Activated naive CD8-positive, alpha-beta T cell treated with anti-CD3 and anti-CD28 coated beads, Interleukin-2, amount 10 ng/mL, durations not matched to agents 7 days and 5 days (primary cell): ENCODE measurements at places on chromosomes 16 and 17. TPM values are rescaled to one million over a fixed set of nuclear protein-coding genes. Genes with fewer than 3 reads are reported as not detected.

DNA sequence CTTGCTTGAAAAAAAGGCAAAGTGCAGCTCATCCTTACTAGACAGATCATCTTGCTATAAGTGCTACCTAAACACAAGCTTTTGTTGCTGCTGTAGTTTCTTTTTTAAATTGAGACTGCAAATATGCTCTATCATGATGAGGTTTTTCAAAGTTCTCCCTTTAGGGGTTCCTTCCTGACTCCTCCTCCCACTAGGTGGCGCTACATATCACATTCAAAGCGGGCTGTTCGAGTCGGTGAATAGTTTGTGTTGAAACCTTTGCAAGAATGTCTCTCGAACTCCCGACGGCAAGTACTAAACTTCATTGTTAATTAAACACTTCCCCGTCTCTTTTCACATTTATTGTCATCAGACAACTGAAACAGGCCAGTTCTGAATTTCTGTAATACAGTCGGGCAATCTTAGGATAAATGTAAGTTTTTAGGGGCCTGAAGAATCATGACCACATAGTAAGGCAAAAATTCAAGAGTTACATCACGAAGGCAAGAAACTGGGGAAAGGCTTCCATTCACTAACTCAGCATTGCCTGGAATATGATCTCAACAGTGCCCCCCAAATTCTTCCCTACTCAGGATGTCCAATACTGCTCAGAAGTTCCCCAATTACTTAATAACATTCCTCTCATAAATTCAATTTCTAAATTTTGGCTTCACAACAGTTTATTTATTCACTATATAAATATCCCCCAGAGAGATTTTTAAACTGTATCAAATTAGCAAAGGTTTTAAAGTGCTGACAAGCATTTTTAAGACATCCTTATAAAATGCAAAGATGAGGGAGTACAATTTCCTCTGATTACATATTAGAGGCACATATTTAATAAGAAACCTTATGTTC lies 6.7 kb downstream of the HS3ST3A1 start:
- H3K4me3 ChIP-seq: no peak overlapping the region
- H3K36me3 ChIP-seq: no peaks in the 10 kb centered on the region
- DNase-seq: peak; percentile 46

- H3K27ac ChIP-seq: no peak overlapping the region
- DNase-seq: no peak
- H3K27me3 ChIP-seq: peaks cover 43% of the 10 kb centered on the region
- no peaks in the 10 kb centered on the region for H3K36me3 ChIP-seq
- H3K4me3 ChIP-seq: no peak overlapping the region
Measured at GRCh38 chr17:6072157-6072556, 2.0 kb downstream of the WSCD1 start.

DNA sequence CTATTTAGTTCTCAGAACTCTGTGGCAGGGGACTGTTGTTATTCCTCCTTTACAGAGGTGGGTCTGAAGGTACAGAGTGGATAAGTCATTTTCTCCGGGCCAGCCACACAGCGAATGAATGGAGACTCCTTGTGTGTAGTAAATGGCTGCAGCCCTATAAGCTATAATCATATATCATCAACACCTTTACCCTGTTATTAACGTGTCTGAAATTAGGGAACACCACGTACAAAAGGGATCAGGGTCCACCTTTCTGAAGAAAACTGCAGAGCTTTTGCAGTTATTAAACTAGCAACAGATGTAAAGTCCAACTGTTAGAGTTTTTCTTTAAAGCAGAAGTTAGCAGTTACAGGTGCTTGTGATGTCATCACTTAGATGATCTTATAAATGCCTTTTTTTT lies 696.7 kb downstream of the MAF start:
- no peaks in the 10 kb centered on the region for H3K4me1 ChIP-seq
- H3K27ac ChIP-seq: no peak overlapping the region
- H3K27me3 ChIP-seq: no peaks in the 10 kb centered on the region
- DNase-seq: no peak

DNA sequence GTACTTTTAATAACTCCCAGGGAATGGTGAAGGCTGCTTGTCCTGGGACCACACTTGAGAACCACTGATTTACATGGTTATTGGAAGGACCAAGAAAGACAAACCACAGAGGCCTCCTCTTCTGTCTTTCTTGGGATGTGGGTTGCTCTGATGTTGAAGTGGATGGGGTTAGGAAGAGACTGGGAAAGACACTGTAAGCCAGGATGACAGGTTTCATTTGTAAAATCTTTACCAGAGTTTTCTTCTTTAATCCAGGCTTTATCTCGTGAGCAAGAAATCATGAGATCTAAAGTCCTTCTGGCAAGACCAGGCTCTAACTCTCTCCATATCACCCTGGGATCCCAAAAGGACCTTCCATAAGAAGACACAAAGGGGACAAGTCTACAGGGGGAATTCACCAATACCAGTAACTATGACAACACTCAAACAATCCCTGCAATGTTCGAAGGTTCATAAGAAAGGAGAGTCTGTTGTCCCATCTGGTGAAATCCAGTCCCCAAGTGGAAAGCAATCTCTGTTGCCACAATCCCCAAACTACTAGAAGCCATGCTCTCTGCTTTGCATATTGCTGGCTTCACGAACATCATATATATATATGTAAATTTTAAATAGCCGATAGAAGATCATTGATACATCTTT lies 44.8 kb upstream of the CDRT4 start:
- H3K4me3 ChIP-seq: no peak overlapping the region
- H3K27me3 ChIP-seq: no peaks in the 10 kb centered on the region
- peaks cover 2% of the 10 kb centered on the region for H3K4me1 ChIP-seq
- H3K27ac ChIP-seq: no peak overlapping the region
- H3K36me3 ChIP-seq: peaks cover 24% of the 10 kb centered on the region

DNA sequence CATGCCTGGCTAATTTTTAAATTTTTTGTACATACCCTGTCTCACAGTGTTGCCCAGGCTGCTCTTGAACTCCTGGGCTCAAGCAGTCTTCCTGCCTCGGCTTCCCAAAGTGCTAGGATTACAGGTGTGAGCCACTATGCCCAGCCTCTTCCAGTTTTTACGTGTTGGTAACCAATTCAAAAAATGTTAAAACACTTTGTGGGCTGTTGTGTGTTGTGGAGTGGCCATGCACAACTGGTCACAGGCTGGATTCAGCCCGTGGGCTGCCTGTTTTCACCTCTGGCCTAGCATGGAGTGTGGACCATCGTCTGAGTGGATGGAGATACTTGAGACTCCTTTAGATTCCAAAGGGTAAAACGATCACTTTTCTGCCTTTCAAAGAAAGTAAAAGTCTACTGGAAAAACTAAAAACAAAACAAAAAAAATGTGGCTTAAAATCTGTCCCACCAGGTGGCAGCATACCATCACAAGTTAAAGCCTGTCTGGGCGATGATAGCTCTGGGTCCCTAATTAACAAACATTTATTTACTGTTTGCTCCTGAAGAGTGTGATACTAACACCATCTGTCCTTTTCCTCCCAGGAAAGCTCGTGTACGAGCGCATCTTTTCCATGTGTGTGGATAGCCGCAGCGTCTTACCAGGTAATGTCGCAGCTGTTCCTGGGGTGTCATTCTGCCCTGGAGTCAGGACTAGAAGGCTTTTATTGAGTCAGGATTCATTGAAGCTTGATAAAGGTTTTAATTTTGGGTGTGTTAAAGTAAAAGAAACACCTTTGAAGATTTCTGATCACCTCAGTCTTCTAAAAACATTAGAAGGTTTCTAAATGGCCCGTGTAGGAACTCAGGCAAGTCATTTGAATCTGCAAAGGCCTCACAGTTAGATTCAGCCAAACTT lies 45.8 kb downstream of the VPS35L start:
- no peak overlapping the region for H3K4me3 ChIP-seq
- peaks cover 22% of the 10 kb centered on the region for H3K36me3 ChIP-seq
- DNase-seq: no peak
- H3K4me1 ChIP-seq: peaks cover 6% of the 10 kb centered on the region
- H3K27ac ChIP-seq: peak overlapping the region; percentile 12

DNA sequence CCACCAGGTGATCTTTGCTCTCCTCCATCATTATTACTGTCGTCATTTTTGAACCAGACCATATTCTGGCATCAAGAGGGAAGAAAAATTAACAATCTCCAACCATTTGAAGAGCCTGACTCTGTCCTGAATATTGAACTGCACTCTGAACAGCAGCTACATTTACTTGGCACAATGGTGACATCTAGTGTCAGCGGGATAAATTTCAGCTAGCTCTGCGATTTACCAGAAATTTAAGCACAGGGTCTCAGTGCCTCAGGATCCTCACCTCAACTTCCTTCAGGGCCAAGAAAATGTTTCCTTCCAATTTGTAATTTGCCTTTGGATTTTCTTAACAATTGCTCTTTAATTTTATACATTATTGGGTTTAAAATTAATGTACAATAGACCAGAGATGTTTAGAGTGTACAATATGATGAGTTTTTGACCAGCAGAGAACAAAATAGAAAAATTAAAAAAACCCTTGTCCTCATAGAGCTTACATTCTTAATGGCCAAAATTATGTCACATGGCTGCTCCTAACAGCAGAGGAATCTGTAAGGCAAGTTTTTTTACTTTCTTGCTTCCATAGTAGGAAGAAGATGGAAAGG lies 10.7 kb upstream of the ZNF19 start:
- no peak overlapping the region for H3K4me3 ChIP-seq
- H3K36me3 ChIP-seq: no peaks in the 10 kb centered on the region
- no peak overlapping the region for H3K27ac ChIP-seq
- no peak for DNase-seq
- peaks cover 3% of the 10 kb centered on the region for H3K4me1 ChIP-seq

DNA sequence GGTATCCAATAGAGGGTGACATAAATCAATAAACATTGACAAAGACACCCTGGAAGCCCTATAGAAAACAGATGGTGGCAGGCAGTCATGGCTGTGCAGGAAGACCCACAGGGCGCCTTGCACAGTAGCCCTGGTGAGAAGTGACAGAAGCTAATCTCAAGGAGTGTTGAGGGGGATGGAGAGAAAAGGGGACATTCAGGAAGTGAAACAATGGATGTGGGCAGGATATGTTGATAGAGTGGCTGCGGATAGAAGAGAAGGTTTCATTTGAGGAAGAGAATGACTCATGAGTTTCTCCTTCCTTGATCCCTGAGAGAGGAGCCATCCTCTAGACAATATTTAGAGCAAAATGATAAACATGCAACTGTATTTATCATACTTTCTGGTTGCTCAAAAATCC lies 468.8 kb upstream of the HSBP1 start:
- H3K27me3 ChIP-seq: no peaks in the 10 kb centered on the region
- H3K4me1 ChIP-seq: no peaks in the 10 kb centered on the region
- no peak overlapping the region for H3K27ac ChIP-seq
- DNase-seq: no peak
- no peaks in the 10 kb centered on the region for H3K36me3 ChIP-seq
- H3K4me3 ChIP-seq: no peak overlapping the region

The MYH1 gene
- total RNA-seq: not detected

The KCNJ18 gene
- not detected for total RNA-seq

The CTRL gene
- total RNA-seq: 7.2 TPM

The ABR gene
- total RNA-seq: 156 TPM

The C17orf67 gene
- total RNA-seq: 5.4 TPM

The KPNB1 gene
- total RNA-seq: 335 TPM

The TAT gene
- total RNA-seq: not detected
